ENCODE measurements at places on chromosomes 1 and 21. TPM values are rescaled to one million over a fixed set of nuclear protein-coding genes. Genes with fewer than 3 reads are reported as not detected.

DNA sequence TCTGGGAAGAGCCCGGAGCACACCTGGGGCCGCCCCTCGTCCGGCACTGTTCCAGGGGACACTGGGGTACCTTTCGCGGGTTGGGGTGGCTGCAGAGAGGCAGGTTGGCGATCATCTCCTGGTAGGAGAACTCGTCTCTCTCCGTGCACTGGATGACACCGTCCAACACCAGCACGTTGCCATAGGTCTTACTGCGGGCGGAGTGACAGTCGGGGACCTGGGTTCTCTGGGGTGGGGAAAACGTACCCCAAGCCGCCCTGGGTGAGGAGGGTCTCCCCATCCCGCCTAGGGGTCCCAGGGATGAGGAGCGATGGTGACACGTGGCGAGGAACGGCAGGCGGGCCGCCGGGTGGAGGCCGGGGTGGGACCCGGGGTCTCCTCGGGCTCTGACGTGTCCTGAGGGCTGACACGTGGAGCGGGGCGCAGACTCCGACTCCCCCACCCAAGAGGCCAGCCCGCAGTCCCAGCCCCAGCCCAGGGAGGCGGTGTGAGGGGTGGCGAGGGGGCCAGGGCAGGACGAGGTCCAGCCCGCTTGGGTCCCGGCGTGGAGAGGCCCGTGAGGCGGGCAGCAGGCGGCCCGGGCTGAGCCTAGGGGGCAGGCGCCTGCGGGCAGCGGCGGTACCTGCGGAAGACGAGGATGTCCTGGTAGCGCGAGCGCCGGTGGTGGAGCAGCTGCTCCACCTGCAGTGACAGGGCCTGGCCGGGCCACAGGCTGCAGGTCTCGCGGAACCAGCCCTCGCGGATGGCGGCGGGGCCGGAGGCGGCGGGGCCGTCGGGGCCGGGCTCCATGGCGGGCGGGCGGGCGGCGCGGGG, 457 bp downstream of the SRM start:
- DNase-seq = no peak

DNA sequence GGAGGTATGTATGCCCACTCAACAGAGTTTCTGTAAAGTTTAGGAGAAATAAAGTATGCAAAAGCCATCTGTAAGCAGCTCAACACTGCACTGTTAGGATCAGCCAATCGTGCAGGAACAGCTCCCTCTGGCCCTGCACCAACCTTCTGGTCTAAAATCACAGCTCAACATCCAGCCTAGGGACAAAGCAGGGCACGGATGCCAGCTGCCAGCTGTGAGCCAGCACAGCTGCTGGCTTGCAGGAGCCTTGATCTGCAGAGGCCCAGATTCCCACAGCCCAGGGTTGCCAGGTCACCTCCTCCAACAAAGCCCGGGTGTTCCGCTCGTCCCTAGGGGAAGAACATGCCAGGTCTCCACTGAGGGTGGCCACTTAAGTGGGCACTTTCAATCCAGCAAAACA, 8.6 kb downstream of the ACOT7 start:
- no peak for DNase-seq

DNA sequence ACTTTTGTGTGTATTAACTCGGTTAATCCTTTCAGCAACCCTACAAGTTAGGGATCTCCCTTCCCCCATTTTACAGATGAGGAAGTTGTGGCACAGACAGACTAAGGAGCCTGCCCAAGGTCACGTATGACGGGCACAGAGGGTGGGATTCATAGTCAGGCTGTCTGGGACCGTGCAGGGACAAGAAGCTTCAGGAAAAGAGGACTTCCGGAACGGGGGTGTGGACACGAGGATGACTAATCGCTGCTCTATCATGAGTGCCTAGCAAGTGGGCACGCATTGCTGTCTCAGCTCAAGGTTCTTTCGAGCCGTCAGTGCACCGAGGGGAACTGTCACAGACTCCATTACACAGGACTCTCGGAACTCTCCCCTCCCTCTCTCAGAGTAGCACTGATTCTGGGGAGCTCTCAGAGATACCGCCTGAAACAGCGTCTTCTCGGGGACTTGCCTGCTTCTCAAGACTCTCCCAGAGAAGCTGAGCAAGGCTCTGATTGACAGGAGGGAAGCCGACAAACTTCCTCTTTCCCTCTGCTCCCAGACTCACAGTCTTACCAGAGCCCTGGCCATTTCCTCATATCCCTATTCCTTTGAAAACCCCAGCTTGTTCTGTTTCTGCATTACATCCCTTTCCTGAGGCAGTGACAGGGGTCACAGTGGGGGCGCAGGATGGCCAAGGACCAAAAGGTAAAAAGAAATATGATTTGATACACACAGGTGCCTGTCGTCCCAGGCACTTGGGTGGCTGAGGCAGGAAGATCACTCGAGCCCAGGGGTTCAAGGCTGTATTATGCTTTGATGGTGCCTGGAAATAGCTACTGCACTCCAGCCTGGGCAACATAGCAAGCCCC, 14.4 kb downstream of the FHAD1 start:
- peak; percentile 74 for DNase-seq

DNA sequence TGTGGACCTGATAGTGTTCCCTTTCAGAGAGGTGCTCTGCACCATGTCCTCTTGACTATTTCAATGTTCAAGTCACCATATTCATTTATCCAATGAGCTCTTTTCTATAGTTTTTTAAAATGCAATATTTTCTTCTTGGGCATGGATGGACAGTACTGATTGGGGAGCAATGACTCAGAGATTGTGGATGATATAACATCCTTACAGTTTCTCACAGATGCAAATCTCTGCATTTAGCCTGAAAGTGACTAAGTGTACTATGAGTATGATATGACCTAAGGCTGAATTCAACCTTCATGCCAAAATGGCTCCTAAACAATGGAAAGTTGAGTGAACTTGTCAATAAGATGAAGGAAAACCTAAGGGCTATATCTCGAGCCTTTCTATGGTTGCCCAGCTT, 36.5 kb downstream of the C4BPA start:
- peak; percentile 15 for DNase-seq

DNA sequence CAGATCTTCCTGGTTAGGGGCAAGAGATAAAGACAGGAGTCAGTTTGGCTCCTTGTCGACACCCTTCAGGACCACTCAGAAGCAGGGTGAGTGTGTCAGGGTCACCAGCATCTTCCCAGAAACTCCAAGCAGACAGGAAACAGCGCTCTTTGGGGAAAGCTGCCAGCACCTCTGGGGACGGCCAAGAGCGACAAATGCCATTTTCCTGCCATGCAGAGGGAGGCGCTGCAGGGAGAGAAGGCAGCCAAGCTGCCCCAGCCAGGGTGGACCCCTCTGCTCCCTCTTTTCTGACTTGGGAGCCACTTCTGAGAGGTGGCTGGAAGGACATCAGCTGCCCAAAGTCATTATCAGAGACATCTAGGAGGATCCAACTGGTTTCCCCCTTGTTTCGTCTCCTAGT, 29.0 kb downstream of the SIM2 start:
- no peak for DNase-seq

DNA sequence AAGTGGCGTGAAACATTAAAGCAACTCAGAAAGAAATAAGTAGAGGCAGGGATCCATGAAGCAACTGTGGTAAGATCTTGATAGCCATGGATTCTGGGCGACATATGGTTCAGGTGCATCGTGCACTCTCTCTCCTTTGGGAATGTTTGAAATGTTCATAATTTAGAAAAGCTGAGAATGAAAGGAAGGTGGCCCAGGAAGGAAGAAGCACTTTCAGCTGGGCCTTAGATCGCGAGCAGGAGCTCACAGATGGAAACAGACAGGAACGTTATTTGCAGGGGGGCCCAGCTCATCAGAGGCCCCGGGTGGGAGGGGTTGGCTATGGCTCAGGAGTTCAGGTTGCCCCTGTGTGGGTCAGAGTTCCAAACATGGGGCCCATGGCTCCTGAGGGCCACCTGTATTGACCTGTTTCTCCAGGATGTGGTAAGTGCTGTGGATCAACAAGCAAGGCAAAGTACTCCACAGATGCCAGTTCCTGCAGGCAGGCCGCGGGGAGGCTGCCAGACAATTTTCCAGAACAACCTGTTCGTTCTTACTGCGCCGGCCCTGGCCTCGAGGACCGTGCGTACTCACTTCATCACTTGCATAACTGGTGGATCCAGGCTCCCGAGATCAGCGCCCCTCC, 253.2 kb downstream of the TOMM20 start:
- DNase-seq = no peak

DNA sequence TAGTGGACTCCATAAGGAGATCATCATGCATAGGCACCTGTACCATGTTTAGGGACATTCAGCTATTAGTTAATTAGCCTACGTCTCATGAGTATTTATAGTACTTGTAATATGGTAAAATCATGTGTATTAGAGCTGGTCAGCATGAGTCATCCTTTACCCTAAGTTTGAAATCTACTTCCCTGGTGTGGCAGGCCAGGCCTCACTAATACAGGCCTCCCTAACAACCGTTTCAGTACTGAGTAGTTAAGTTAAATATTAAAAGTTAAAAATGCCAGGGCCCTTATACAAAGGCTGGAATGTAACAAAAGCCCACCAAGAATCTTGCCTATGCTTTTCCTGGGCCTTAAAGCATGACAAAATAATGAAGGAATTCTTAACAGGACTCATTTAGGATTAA, 356.3 kb upstream of the DPYD start:
- peak; percentile 47 for DNase-seq

DNA sequence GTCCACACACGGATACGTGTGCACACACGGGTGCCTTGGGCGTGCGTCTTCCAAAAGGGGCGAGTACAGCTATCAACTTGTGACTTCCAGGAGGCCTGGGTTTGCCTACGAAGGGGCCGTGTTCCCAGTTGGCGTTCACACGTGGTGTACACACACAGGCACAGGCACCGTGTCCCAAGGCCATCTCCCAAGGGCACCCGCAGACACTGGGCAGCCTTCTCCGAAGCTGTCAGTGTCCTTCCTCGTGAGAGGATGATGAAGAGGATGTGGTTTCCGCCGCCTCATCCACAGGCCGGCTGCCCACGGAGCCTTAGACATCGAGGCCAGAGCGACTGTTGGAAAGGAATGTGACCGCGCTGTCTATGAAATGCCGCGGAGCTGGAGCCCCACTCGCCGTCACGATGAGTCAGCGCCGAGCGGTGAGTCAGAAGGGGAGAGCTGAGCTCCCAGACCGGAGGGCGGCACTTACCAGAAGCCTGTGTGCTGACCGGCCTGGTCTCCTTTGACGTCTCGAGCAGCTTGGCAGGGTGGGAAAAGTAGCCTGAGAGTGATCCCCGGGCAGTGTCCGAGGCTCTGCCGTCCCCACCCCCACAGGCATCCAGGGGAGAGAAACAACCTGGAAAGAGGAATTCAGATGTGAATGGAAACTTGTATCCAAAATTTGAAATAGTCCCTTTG, 141.4 kb upstream of the ARHGEF16 start:
- DNase-seq = peak; percentile 97

DNA sequence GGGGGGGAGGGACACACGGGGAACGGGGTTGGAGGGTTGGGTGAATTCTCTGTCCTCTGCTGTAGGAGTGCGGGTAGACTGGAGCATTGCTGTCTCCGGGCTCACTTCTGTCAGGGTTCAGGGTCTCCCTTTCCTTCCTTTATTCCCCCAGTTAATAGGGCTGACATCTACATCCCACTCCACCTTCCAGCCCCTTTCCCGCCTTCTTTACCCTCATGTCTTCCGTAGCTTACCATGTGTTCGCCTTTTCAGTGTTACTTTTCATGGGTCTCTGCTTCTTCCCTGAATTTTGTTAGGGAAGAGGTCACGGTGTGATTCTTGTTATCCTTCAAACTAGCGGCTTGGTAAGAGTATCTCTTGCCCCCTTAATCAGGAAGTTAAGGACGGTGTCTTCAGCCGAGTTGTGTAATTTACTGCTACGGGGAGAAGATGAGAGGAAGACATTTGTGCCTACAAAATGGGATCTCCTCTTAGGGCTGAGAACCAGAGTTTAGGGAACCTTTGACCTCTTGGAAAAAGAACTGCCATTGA, 917 bp downstream of the RAP1A start:
- peak; percentile 31 for DNase-seq

DNA sequence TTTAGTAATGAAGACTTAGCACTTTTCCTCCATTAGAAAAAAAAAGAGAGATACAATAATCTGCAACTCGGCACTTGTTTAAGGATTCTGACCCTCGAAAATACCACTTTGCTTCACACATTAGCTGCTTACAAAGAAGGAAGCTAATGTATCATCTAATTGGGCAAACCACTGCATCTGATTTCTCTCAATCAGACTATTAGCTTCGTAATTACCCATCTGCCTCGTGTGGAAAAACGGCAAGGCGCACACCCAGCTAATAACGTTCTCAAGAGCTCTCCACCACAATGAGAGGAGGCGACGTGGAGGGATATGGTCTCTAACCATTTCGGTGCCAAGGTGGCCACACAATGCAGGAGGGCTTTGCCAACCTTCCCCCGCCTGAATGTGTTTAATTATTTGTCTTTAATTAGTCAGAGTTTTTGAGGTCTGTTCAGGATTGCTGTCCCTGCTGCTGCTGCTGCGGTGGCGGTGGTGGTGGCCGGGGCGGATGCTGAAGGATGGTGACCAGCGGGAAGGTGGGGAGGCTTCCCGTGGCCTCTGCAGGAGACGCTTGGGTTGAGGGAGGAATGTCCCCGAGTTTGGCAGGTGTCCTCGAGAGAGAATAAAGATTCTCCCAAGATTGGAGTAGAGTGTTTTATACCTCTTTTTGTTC, 374.5 kb downstream of the RPS6KC1 start:
- no peak for DNase-seq

GRCh38 chr1:3222042-3222692, 153.2 kb downstream of the PRDM16 start:
- no peak for DNase-seq

DNA sequence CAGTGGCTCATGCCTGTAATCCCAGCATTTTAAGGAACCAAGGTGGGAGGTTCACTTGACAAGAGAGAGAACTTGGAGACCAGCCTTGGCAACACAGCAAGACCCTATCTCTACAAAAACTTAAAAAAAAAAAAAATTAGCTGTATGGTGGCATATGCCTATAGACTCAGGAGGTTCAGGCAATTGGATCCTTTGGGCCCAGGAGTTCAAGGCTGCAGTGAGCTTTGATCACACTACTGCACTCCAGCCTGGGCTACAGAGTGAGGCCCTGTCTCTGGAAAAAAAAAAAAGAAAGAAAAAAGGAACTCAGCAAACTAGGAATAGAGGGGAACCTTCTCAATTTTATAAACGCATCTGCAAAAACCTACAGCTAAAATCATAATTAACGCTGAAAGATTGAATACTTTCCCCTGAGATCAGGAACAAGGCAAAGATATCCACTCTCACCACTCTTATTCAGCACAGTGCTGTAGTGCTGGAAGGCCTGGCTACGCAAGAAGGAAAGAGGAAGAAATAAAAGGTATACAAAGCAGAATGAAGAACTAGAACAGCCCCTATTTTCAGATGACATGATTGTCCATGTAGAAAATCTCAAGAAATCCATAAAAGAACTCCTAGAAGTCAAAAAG, 21.6 kb downstream of the HSF2BP start:
- no peak for DNase-seq

Gene ARTN
- not detected for total RNA-seq

Gene LCE1C
- not detected for total RNA-seq

Gene ADAM30
- not detected for total RNA-seq
